Activated CD4-positive, alpha-beta T cell treated with anti-CD3 and anti-CD28 coated beads, Interleukin-2, amount 10 ng/mL, durations not matched to agents 7 days and 5 days (primary cell): ENCODE measurements at places on chromosomes 7 and 10. TPM values are rescaled to one million over a fixed set of nuclear protein-coding genes. Genes with fewer than 3 reads are reported as not detected.

DNA sequence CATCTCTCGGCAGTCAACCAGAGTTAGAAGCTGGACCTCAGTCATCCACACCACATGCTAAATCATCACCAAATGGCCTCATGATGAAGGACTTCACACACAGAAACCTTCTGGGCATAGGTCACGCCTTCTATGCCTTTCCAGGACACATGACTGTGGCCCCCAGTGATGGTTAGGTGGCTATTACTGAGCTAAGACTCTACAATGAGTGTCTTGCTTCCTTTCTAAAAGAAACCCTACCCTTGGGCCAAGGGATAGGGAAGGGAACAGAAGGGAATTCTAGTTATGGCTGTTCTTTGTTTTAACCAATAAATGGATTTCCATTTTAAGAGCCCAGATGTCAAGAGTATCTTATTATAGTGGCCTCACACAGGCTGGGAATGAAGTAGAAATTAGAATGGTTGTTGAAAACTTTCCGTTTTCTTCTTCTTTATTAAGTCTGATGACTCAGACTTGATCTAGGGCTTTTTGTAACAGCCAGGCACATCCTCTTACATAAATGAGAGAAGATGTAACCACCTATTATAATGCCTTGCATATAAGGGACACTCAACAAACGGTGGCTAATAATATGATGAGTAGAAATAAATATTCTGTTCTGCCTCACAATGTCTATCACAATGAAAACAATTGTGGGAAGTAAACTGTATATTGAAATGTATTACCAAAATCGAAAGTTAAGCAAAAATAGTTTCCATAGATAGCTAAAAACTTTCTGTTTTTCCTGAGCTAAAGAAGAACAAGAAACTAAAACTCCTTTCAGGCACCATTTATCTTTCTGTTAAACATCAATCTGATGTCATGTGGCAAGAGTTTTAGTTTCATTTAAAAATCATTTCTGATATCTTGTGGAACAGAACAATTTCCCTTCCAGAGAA is 62.5 kb upstream of the TOMM7 start:
- DNase-seq, result no peak

DNA sequence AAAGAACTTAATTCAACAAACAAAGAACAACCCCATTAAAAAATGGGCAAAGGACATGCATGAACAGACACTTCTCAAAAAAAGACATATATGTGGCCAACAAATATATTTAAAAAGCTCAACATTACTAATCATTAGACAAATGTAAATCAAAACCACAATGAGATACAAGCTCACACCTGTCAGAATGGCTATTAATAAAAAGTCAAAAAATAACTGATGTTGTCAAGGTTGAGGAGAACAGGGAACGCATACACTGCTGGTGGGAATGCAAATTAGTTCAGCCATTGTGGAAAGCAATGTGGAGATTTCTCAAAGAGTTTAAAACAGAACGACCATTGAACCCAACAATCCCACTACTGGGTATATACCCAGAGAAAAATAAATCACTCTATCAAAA is 19.1 kb downstream of the ZFAND4 start:
- DNase-seq, result no peak

DNA sequence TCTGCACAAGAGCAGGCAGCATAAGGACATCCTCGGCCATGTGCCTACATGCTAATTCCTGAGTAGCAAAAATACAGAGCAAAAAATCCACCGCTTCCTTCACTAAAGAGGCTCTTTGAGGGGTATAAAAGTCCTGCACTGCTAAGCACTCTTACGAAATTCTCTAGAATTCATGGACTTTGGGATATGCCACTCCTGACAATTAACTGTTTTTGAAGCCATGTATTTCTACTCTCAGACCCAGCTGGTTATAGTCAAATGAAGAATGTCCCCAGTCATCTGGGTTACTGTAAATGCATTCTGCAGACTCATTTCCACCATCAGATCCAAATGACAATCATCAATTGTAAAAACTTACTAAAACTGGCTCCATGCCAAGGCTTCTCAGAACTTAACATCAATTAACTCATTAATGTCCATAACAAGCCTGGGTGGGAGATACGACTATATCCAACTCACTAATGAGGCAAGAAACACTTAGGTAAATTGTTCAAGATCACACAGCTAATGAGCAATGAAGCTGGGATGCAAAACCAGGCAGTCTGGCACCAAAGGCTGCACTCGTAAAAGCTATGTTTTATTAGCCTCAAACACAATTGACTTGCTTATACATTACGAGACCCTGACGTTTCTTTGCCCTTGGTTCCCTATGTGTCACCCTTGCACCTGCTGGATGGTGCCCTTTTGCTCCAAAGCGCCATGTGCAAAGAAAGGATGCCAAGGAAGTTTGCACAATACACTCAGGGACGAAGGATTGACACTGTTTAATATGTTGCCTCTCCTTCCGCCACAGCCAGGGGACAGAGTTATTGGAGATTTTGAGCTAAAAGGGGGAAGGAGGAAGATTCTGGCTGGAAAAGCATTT is 250.4 kb downstream of the ELMO1 start:
- DNase-seq, result no peak

- DNase-seq, result no peak
These were observed 30.0 kb downstream of the STK17A start for GRCh38 chr7:43612599-43613589.

GRCh38 chr10:129136951-129137350 is 330.1 kb upstream of the MGMT start:
- DNase-seq, result no peak

DNA sequence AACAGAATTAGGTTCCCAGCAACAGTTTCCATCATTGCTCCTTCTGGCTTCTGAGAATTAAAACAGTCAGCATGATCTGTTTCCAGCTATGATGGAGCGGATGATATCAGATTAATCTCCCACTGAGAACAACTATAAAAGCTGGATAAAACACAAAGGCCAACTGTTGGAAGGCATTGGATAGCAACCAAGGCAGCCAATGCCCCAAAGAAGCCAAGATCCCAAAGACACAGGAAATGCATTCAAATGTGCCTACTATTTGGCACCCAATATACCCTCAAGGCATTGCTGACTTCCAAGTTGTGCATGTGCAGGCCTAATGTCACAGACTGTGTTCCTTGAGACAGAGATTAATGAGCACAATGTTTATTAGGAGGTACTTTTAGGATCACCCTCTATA is 259.3 kb downstream of the ARHGAP12 start:
- DNase-seq, result no peak

GRCh38 chr10:11191678-11192077 is 174.0 kb downstream of the CELF2 start:
- DNase-seq, result no peak

- DNase-seq, result no peak
These were observed 139.0 kb downstream of the ZMIZ1 start for GRCh38 chr10:79207726-79208125.

DNA sequence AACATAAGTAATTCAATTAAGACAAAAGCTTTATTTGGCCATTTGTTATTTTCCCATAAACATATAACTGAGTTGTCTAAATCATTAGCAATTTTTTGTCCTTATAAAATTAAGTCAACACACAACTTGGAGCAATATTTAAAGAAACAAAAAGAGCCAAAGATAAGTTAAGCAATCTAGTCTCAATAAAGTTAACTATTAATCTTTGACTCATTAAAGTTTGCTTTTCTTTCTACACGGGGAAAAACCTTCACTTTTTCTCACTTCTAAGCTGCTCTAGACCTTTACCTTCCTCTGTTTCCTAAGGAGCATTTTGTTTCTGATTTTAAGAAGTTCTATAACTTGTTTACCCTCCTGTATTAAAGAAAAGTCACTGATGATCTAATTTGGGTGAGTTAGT is 867.1 kb upstream of the PHF14 start:
- DNase-seq, result no peak

GRCh38 chr10:17344206-17344605 is 110.2 kb downstream of the ST8SIA6 start:
- DNase-seq, result no peak

- DNase-seq, result no peak
These were observed 23.6 kb upstream of the PPIA start for GRCh38 chr7:44772867-44773266.

- DNase-seq, result no peak
These were observed 150.4 kb downstream of the DGKI start for GRCh38 chr7:137696376-137696775.

GRCh38 chr10:35924759-35925158 is 282.7 kb upstream of the FZD8 start:
- DNase-seq, result no peak

DNA sequence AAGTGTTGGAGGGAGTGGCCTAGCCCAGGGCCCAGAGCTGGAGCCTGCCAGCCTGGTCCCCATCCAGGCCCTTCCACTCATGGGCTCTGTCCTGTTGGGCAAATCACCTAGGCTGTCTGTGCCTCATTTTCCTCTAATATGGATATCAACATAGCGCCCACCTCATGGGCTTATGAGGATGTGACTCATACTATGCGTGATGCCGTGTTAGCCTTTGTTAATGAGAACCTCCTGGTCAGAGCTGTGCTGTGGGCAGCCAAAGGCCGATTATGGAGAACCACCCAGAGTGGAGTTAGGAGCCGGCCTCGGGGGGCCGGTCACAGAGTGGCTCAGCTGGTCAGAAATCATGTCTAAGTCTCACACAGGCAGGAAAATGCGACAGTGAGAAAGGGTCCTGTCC is 306.4 kb downstream of the PAXIP1 start:
- no peak for DNase-seq

DNA sequence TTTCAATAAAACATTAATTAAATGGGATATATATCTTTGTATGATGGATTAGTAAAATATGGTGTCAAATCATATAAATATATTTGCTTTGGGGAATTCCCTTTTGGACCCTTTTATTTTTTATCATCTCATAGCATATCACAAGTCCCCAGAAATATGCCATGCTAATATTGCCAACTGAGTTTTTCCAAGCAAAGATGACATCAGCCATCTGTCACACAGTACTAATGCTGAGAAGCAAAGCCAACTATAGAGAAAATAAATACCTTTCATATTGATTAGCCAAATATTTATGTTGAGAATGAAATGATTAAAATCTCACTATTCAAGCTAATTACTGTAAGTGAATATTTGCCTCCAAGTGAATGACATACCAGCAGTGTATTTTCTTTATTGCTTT is 575.3 kb downstream of the ETV1 start:
- DNase-seq, result no peak

The ZNF485 gene
- total RNA-seq, result 4.2 TPM

The ITGA8 gene
- total RNA-seq, result not detected

The HOXA3 gene
- total RNA-seq, result not detected

The ELN gene
- not detected for total RNA-seq

The PRSS37 gene
- not detected for total RNA-seq

The HMX2 gene
- not detected for total RNA-seq

The CFAP69 gene
- total RNA-seq, result not detected

The SH2D4B gene
- 0.10 TPM for total RNA-seq

The GRID1 gene
- not detected for total RNA-seq
